Activated CD4-positive, alpha-beta T cell treated with anti-CD3 and anti-CD28 coated beads, Interleukin-2, amount 50 U/mL, for 16 hours (primary cell): ENCODE measurements at places on chromosomes 5 and 9.

- no peak for DNase-seq
These were observed 145.9 kb downstream of the DROSHA start for GRCh38 chr5:31385774-31386537.

DNA sequence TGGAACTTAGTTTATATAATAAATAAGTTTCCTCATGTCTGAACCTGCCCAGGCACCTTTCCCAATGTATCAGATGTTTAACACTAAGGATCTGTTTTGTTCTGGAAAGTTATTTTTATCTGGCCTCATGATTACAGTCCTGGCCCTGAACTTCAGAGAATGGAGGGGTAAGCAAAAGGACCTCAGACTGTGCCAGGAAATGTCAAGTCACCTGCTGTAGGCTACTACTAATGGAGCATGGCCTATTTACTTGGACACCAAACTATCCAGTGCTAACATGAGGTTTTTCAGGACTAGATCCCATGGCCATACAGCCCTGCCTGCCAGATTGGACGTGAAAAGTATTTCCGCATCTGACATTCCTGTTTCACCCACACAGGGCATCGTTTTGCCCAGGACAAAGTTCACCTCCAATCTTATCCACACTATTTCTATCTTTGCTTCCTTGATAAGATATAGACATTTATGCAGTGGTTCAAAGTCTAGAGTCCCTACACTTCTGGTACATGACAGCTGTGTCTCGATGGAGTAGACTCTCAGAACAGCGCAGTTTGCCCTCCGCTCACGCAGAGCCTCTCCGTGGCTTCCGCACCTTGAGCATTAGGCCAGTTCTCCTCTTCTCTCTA is at the start of gene BTNL8:
TSS of gene BTNL8 (plus strand) at position 539 of the 626 bp plus-strand sequence. CDS start 152 bp downstream, outside the sequence.
- DNase-seq: no peak

DNA sequence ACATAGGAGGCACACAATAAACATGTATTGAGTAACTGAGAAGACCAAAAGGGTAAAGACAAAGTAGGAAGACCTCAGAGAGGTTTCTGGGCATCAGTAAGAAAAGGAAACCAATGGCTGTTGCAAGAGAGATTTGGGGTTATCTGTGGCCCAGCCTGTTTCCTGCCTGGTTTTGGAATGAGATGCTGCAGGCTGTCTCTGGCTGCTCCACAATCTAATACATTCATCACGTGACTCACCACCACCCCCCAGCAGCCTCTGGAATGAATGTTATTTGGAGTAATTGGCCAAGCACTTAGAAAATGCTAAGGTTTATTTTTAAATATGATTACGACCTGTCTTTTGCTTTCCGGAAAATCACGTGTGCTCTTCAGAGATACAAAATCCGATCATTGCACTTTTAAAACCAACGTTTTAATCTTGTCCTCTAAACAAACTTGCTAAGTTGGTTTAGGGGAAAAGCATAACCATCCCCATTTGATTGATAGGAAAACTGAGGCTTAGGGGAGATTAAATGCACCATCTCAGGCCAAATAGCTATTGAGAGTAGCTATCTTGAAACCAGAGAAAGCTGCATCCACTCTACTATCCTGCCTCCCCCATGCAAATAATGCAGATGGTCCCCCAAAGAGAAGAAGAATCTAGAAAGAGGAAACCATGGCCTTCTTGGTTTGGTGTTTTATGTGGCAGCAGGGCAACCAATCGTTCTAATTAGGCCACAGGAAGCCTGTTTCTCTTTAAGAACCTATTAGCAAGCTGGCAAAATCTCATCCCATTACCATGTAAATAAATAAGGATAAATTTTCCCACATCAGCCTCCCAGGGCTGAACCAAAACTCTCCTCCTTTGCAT is 151.8 kb upstream of the ADRA1B start:
- DNase-seq: peak; percentile 45

DNA sequence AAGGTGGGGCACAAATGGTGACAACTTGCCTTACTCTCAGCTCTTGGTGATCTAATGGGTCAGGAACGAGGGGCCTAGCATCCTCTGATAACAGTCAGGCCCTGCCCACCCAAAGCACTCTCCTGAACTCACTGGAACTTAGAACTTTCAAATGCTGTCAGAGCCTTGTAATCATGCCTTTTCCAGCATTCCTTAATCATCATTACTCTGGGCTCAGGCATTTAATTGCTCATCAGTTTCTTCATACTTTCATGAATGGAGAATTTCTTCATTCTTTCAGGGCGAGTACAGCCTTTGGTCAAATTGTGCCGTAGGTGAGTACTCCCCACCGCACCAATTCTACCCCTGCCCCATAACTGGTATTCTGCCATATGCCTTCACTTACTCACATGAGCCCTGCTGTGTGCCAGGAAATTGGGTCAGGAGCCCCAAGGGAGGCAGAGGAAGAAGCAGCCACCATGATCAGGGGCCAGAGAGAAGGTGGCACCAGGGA is 30.2 kb upstream of the DUSP1 start:
- no peak for DNase-seq
